ENCODE measurements at places on chromosomes 2 and 18.

GRCh38 chr2:236783417-236784020 is 213.9 kb downstream of the ACKR3 start:
- DNase-seq = no peak

DNA sequence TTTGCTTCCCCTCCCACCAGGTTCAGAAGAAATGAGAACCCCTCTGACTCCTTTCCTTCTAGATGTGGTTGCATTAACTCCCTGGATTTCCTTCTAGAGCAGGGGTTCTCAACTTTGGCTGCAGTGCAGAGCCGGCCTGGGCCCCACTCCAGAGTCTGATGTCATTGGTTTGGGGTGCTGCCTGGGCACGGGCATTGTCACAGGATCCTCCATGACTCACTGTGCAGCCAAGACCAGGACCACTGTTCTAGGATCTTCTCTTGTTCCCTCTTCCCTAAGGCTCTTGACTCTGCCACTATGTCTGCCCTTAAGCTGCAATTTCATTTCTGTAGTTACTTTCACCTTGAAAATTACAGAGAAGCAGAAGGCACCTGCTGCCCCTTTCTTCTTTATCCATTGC is 31.8 kb downstream of the TBC1D8 start:
- DNase-seq = no peak

DNA sequence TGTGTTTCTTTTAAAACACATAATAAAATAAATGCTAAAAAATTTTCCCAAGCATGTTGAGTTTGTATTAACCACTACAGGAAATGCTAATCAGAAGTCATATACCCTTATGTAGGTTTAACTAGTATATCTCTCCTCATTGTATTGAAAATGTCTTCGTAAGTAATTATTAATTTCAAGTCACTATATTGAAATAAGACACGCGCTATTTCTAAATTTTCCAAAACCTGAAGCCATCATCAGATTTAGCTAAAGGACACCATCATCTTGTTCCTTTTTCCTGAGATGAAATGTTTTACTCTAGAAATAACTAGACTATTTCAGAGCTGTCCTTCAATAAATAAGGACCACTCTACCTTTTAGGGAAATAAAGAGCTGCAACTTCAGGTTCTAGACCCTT is 78.9 kb downstream of the LPIN2 start:
- DNase-seq = no peak

DNA sequence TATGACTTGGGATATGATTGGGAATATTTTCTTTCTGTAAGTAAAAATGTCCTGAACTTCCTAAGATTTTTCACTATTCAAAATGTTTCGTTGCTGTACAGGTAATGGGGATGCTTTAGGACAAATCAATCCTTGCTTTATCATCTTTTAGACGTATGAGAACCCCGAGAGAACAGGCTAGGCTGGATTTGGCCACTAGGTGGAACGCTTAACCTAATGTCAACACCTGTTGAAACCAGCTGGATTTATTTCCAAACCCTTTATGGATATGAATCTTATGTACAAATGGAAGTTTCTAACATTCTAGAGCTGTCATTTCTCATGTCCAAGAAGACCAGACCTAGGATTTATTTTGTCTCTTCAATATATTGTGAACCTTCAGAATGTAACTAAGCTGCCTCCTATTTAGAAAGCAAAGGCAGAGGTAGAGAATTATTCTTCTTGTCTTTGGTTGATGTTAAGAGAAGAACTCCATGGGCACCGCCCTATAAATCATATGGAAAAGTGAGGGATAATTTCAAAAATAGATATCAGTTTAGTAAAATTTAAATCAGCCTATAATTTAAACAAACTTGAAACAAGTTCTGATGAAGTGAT is 96.7 kb downstream of the PMAIP1 start:
- no peak for DNase-seq

DNA sequence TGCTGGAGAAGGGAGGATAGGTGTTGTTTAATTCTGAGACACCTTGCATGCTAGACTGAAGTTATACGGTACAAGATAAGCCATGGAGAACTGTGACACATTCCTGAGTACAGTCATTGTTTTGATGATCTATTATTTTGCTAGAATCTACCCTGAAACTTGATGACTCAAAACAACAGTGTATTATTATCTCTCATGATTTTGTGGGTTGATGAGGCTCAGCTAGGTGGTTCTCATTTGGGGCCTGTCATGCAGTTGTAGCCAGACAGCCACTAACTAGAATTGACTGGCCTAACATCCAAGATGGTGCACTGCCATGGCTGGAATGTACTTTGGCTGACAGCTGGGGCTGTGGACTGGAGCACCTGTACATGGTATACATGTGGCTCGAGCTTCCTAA is 5.4 kb upstream of the IL1R1 start:
- no peak for DNase-seq

- DNase-seq = no peak
Observed at GRCh38 chr2:43128559-43128955, 97.8 kb downstream of the ZFP36L2 start.

- DNase-seq = no peak
Observed at GRCh38 chr2:137194111-137194510, 428.8 kb downstream of the THSD7B start.

DNA sequence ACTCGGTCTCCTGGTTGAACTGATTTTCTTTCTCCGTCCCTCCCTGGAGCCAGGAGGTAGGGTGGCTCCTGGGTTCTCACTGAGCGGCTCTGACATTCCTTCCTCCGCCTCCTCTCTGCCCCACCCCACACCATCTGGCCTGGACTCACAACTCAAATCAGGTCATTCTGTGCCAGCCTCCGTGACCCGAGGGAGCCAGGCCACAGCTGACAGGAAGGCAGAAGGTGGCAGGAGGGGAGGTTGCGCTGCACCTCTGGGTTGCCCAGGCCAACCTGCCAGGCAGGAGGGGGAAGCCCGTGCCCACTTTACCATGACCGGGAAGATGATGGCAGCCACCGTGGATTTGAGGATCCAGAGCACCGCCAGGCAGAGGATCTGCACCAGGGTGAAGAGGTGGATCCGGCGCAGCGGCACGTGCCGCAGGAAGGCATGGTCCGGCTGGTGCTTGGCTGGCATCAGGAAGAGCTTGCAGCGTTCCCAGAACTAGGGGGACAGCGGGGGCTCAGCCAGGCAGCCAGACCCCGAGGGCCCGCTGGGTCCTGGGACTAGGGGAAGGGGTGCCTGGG is 28.3 kb downstream of the MTHFD2 start:
- DNase-seq = no peak

DNA sequence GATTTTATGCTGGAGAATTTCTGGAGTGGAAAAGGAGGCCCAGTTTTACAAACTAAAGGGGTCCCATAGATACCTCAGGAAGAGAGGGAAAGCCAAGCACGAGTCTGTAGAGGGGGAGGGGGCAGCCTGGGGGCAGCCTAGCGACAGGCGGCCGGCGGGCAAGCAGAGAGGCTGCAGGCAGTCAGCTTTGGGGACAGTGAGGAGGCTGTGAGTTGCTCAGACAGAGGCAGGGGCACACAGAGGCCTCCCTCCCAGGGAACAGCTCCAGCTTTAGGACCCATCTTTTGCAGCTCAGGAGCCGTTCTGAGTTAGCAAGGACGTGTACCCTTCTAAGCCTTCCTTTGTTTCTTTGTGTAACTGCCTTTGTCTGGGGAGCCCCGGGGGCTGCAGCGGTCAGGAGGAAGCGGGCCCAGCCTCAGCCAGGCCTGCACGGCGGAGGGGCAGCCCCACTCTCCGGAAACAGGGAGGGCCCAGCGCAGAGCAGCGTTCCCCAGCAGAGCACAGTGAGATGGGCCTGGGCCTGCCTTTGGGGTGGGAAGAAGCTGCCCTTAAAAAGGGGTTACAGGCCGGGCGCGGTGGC is 41.1 kb upstream of the RALBP1 start:
- DNase-seq = no peak

DNA sequence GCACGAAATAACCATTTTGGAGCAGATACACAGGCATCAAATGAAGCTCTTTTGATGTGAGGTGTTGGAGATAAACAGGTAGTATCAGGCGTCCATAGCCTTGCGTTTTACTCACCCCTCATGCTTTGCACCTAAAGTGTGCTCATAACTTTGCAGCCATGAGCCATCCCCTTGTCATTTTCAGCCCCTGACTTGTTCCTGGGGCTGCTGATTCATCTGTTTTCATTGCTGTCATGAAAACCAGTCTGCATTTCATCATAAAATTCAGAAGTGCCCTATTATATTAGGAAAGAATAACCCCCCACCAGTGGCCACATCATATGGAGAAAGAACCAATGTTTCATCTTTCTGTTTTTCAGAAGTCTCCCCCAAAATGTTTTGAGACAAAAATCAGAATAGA is 329.7 kb upstream of the NRP2 start:
- no peak for DNase-seq

DNA sequence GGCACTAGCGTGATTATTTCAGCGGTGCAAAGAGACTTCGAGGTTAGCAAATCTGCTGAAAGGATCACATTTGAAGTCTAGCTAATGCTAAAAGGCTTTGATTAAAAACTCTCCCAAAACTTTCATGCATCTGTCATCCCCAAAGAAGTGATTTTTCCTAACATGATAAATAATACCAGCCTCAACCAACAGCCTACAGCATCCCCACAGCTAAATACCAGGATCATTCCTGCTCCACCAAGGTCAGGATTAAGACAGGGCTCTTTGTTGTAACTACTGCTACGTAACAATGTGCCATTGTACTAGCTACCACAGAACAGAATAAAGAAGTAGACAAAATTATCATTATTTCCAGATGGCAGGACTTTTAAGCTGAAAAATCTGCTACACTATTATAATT is 1.6 kb downstream of the OR6B3 start:
- no peak for DNase-seq

- DNase-seq = no peak
Observed at GRCh38 chr2:123596621-123597020, 428.5 kb upstream of the CNTNAP5 start.

GRCh38 chr2:26614216-26615138 is 26.7 kb downstream of the CIB4 start:
- DNase-seq = no peak

DNA sequence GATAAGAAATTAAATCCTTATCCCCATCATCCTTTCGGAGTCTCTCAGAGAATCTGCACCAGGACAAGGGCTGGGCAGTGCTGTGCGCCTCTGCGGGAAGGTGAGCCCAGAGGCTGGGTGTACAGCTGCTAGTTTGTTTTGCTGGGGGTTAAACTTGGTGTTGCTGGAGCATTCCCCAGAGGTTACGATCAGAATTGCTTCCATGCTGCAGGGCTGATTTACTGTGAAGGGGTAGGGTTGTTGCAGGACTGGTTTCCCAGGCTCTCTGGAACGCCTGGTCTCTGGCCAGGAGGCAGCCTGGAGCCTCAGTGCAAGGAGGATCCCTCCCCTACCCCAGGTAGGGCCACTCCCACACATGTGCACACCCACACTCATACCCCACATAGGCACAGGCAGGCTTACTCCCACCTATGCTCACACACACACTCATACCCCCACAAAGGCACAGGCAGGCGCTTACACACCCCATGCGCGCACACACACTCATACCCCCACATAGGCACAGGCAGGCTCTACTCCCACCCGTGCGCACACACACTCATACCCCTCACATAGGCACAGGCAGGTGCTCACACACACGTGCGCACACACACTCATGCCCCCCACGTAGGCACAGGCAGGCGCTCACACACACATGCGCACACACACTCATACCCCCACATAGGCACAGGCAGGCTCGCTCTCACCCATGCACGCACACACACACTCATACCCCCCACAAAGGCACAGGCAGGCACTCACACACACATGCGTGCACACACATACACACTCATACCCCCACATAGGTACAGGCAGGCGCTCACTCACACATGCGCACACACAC is 11.3 kb downstream of the CNNM4 start:
- no peak for DNase-seq

DNA sequence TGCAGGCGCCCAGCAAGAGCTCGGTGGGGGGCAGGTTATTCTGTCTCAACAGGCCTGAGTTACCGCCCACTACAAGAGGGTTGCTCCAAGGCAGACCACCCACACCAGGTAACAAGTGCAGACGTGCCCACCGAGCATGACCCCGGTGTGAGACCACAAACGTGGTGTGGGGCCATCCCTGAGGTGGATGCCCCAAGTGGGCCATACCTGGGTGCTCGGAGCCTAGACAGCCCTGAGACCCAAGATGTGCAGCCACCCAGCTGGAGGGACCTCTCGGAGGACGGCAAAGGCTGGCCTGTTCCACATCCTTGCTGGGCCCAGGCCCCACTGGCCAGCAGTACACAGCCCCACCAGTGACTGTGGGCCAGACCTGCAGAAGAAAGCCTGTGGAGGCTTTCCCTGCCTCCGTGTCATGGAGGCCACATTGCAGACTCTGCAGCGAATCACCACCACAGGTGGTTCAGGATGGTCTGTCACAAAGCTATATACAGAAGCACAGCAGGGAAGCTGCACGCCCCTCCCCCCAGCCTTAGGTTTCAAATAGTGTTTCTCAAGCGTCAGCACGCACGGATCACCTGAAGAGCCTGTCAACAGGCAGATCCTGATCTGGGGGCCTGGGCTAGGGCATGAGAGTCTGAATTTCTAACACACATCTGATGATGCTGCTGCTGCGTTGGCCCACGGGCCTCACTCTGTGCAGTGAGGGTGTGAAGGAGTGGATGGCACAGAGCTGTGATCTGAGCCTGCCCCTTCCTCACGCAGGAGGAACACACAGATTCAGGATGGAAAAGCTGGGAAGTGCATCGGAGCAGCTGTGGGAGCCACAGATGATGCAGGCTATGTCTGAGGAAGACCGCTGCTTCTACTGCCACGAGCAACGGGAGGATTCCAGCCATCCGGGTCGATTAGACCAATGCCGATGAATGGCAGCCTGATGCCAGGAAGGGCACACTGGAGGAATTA is 96.8 kb downstream of the UXS1 start:
- no peak for DNase-seq

GRCh38 chr18:77069931-77070330 is 62.7 kb downstream of the MBP start:
- no peak for DNase-seq

- DNase-seq = no peak
Observed at GRCh38 chr2:55779459-55780421, 86.1 kb upstream of the PNPT1 start.

DNA sequence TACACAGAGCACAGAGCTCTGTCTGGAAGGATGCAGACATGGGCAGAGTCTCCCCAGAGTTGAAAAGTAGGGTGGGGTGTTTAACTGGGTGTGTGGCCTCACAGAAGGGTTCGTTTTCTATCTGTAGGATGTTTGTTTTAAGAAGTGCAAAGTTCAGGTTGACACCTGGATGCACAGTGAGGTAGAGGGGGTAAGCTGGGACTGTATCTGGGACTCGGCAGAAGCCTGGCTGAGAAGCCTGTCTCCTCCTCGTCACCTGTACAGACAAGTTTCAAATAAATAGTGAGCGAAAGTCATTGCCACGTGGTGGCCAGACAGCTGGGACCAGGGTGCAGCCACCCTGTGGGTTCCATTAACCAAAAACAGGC is 145.9 kb downstream of the KLHL29 start:
- DNase-seq = no peak

- DNase-seq = no peak
Observed at GRCh38 chr2:33907866-33908265, 308.8 kb upstream of the FAM98A start.
